MV-4-11 (cell line): ENCODE measurements at places on chromosomes 1 and 21.

GRCh38 chr1:158045639-158046038 is 52.2 kb downstream of the KIRREL1 start:
- DNase-seq: no peak

- no peak for DNase-seq
These were observed 112.5 kb downstream of the RRAGC start for GRCh38 chr1:38746941-38747600.

- no peak for DNase-seq
These were observed 67.5 kb upstream of the RGS7 start for GRCh38 chr1:241424480-241424971.

GRCh38 chr1:33042831-33043230 is 6.1 kb upstream of the AK2 start:
- DNase-seq: no peak

DNA sequence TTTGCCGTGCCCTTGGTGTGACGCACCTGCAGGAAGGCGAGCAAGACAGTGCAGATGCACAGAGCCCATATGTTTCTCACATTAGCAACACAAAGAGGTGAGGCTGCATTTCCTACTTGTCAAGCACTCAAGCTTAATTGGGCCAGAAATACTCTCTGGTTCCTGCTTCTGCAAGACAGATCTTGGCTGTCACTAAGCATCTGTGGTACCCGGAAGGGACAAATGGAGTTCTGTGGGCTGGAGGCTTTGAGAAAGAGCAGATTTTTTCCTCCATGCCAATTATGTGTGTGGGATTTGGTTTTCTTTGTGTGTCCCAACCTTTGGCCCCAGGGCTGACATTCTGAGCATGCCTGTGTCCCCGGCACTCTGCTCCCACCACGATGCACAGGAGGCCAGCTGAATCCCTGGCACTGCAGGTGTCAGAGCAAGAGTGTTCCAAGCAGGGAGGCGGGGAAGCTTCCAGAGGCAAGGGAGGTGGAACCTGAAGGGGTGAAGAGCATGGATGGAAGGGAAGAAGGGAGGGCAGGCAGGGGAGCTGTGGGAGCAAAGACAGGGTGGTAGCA is 52.0 kb upstream of the STUM start:
- DNase-seq: no peak

DNA sequence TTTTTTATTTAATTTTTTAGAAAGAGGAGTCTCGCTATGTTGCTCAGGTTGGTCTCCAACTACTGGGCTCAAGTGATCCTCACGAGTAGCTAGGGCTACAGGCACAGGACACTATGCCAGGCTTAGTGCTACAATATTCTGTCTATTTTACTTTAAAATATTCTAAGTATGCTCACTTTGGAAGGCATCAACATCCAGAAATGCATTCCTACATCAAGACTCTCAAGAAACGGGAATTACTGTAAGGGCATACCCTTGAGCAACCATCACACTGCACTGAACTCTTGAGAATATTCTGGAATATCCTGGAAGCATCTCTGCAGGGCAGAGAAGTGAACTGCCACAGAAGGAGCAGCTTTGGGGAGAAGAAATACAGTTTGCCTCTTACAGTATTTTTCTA is 565 bp upstream of the DMRTB1 start:
- DNase-seq: no peak
